GM12865 (cell line): ENCODE measurements at places on chromosomes 4 and X.

DNA sequence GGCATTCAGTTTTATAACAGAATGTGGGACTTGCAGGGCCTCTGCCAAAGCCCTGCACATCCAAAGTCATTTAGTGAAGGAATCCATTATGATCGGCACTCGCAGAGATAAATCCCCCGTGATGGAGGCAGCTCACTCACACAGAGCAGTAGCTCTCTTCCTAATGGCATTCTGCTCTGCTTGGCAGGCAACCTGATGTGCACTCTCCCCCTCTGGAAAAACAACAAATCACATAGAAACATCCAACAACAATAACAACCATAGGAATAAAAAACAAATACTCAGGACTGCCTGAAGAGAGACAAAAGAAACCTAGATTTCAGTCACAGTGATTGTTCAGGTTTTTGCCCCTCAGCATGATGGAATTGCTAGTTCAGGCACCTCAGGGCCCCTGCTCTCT is 59.7 kb downstream of the NAA11 start:
- DNase-seq, result no peak

DNA sequence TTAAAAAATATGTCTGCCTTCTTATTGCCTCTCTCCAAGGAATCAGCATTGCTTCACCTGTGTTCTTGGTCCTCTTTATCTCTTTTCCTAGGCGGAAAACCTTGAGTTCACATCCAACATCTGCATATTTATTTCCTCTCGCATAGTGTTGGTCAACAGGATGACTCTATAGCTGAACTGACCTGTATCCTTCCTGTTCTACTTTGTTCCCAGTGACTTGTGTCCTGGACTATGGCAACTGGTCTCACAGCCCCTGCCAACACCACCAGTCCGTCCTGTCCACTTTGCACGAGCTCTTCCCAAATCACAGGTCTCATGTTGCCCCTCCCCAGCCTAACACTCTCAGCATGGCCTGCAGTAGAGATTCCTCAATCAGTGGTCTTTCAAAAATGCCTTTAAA is 2.0 kb downstream of the DIPK2B start:
- DNase-seq, result no peak

DNA sequence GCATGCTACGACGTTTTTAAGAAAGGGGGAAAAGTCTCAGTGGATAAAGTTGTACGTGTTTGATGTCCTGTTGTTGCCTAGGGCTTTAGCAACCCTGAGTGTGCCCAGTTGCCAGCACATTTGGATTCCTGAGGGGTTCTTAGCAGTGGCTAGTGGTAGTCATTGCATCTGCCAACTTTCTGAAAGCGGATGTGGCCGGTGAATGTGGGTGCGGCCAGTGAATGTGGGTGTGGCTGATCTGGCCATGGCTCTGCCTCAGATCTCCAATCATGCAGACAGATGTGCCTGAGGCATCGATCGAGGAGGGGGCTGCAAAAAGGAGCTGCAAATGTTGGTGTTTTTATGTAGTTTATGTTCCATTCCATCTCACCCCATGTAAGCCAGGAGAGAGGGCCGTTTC is 41.5 kb upstream of the FAT1 start:
- no peak for DNase-seq

DNA sequence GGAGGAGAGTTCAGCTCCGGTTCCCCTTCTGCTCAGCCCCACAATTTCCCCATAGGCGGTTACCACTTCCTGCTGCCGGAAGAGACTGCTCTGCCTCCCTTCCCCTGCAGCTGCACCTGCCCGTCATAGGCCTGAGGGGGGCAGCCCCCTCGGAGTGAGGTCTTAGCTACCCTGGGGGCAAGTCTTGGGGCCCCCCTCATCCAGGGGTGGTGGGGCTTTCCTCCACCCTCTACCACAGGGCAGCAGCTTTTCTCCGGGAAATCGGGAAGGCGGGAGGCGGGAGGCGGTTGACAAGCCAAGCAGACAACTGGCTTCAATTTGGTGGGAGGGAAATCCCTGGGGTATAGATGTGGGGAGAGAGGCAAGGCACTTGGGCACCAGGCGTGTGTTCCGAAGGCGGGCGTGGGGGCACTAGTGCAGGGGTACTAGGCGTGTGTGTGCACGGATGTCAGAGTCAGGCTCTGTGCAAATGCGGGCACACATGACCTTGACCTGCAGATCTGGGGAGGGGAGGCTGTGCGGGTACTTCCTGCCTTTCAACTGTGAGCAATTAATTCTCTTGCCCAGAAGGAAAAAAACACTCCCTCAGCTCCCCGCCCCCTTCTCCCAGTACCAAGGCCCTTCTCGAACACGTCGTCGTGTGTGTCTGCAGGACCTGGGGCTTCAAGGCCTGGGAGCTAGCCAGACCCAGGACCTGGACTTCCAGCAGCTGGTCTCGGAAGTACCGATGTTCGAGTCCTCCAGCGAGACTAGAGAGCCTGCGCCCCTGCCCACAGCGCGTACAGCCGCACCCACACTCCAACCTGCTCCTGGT is 1.0 kb upstream of the ARHGAP4 start:
- peak; percentile 91 for DNase-seq

DNA sequence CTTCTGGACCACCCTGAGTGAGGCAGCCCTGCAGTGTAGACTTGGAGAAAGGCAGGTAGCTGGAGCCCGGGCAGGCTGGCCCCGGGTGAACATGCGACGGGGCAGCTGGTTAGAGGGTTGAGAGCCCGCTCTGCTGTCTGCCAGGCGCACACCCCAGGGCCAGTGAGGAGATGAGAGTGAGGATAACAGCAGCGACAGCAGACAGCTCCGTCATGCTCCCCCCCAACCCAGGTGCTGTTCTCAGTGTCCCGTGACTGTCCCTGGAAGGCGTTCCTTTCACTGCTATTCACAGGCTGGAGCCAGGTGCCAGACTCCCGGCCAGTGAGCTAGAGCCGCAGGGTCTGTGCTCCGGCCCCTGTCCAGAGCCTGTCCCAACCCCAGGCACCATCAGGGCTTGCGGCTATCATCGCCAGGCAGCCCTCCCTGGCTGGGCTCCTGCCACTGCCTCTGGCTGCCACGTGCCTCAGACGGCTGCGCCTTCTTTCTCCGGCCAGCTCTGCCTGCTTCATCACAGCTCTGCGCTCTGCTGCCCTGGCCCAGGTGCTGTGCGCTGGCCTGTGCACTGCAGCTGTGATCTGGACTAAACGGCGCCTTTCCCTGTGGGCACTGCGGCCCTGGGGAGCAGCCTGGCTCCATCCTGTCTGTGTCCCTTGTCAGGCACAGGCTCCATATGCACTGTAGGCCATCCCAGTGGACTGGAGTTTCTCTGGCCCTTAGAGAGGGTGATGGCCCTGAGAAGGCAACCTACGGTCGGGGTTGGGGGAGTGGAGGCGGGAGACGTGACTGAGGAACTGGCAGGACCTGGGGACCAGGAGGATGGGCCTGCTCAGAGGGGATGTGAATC is 19.8 kb downstream of the NSG1 start:
- no peak for DNase-seq

DNA sequence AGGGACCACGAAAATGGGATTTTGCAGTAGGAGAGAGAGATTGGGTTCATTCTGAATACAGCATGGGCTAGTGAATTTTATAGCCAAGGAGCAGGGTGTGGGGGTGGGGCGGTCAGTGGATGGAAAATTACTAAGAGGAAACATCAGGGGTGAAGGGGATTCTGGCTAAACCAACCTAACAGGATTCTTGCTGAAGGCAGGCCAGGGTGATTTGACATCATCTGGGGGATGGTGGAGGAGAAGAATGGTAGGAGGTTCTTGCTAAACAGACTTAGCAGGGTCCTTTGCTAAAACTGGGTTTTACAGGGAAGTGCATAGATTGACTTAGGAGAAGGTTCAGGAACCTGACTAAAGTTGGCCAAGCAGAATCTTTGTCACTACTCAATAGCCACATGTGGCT is 91.9 kb downstream of the DNAAF6 start:
- DNase-seq, result no peak

- DNase-seq, result peak; percentile 57
Observed at GRCh38 chr4:176277162-176277904, 8.3 kb upstream of the ASB5 start.

- DNase-seq, result peak; percentile 81
Observed at GRCh38 chr4:124018383-124019317, 622.1 kb downstream of the SPRY1 start.

DNA sequence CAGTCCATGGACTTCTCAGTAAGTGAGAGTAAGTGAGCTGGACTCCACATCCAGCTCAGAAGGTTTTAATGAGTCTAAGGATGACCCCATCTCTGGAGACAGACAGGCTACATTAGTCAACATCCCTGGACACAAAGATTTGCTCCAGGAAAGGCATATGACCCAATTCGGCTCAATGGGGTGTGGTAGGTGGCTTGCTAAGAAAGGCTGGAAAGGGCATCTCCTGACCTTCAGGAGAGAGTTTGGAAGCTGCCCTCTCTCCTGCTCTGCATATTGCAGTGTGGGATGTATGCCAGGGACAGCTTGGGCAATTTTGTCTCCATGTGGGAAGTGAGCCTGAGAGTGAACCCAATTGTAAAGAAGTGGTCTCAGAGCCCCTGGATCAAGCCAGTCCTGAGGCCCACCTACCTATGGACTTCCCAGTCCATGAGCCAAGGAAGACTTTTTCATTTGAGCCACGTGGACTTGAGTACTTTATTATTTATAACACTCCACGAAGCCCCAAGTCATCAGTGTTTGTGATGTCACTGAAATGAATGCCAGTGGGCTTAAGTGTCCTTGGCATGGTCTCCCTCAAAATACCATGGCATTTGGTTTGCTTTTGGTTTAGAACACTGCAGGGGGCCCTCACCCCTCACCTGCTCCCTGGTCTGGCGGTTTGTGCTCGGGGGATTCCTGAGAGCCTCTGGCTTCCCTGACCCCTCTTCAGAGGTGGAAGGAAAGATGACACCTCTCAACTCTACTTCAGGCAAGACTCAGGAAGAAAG is 10.4 kb upstream of the ABLIM2 start:
- DNase-seq, result no peak

DNA sequence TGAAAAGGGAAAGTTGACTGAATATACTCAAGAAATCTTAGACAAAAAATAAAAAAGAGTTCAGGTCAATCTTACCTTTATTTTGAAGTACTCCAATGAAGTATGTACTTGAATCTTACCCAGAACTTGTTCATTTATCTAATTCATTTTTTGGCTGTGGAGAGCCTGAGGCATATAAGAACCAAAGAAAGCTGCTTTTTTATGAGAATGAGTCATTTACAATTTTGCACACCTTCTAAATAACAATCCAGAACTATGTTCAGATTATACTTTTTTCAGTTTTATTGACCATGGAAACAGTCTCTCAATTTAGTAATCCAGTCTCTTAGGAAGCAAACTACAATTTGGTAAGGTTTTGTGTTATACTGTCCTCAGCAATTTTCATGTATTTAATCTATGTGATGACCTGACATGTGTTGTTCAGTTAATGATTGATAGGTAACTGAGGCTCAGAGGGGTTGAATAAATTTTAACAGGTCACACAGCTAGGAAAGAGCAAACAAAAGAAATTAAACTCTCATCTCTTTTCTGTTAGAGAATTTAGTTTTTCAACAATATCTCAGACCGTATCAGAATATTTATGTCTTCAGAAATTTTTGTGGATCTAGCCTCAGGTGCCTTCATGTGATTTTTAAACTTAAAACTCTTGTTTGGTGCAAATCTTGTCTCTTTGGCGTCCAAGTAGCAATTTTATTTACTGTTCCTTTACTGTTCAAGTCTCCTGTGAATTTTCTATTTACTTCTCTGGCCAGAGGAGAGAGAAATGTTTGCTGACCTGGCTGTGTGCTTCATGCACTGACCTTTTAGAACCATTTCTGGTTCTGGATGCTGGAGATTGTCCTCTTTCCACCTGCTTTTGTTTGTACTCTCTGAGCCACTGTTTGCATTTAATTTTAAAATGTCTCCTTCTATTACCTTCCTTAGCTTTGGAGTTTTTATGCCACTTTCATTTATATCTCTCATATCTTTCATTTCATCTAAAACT is 1453.4 kb downstream of the STIM2 start:
- no peak for DNase-seq

GRCh38 chrX:70527053-70527452 is 82.4 kb downstream of the DLG3 start:
- DNase-seq, result no peak

- no peak for DNase-seq
Observed at GRCh38 chr4:25536564-25537320, 118.9 kb upstream of the SLC34A2 start.

DNA sequence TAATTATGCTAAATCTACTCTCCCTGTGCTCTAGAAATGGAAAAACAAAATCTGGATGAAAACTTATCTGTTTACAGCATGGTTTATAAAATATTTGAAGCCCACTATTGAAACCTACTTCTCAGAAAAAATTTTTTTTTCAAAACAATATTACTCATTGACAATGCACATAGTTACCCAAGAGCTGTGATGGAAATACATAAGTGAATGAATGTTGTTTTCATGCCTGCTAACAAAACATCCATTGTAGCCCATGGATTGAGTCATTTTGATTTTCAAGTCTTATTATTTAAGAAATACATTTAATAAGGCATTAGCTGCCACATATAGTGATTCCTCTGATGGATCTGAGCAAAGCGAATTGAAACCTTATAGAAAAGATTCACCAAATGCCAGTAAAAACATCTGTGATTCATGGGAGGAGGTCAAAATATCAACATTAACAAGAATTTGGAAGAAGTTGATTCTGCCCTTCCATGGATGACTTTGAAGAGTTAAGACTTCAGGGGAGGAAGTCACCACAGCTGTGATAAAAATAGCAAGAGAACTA is 144.7 kb upstream of the HHIP start:
- no peak for DNase-seq

GRCh38 chrX:9829308-9830267 is 43.4 kb downstream of the SHROOM2 start:
- DNase-seq, result peak; percentile 81

- no peak for DNase-seq
Observed at GRCh38 chr4:42778349-42778748, 114.2 kb upstream of the GRXCR1 start.

- DNase-seq, result peak; percentile 81
Observed at GRCh38 chr4:26319949-26320537, 771 bp upstream of the RBPJ start.

GRCh38 chr4:181219783-181220416 is 1023.3 kb upstream of the TENM3 start:
- DNase-seq, result no peak

- DNase-seq, result no peak
Observed at GRCh38 chr4:142559986-142560385, 286.1 kb downstream of the INPP4B start.

DNA sequence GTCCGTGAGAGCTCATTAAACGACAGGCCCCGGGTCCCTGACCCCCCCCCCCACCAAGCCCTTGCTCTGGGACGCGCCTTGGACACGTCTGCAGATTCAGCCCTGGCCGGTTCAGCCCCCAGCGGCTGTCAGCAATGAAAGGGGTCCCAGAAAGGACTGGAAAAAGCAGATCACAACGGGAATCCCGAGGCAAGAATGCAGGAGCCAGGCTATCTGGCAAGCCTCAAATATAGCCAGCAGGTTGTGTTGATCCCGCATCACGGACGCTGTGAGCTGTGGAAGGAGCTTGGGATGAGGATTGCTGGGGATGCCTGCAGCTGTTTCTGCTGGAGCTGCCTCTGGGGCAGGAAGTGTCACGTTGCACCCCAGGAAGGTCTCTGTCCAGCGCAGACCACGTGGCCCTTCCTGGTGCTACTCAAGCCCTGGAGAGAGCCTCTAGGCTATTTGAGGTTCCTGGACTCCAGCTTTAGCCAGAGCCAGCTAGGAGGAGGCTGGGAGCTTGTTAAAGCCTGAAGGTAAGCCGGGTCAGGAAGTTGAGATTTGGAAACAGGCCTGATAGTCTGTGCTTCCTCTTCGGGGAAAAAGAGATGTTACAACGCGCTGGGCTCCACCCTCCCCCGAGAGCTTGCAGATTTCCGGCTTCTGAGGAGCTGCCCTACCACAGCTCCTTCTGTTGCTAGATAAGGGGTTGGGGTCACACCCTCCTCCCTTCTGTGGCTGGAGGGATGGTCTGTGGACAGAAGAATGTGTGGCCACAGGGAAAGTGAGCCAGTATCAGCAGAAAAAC is 19.3 kb upstream of the CSF2RA start:
- DNase-seq, result peak; percentile 54
